G401 (cell line): ENCODE measurements at places on chromosomes 4 and X. TPM values are rescaled to one million over a fixed set of nuclear protein-coding genes. Genes with fewer than 3 reads are reported as not detected.

- peak; percentile 90 for DNase-seq
Observed at GRCh38 chrX:53290441-53291041, 9.2 kb upstream of the IQSEC2 start.

DNA sequence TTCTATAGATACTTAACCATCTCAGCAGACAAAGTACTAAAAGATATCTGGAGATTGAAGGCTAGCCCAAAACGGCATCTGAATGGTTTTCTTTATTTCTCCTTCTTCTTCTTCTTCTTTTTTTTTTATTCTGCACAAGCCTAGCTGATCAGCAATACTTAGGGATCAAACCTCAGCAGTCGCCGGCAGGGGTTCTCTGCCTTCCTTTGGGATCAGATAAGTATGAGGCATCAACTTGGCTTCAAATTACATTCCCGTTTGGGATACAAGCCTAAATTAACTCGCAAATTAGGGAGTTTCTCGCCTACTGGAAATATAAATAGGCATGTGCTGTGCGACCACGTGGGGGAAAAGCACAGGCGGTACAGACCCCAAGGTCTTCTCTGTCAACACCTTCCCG is 730 bp downstream of the CT55 start:
- no peak for DNase-seq

DNA sequence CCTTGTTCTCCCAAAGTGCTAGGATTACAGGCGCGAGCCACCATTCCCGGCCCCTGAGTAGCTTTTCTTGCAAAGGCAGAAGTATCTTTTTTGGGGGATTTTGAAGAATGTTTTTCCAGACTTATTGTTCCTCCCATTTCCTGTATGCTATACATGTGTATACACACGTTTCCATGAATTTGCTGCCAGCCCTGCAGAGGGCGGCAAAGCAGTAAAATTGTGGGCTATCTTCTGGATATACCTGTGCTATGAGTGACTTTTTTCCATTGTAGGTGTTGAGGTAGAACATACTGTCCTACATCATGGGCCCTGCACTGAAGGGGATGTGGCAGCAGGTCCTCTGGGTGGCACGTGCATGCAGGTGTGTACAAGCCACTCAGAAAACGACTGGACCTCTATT is 16.9 kb upstream of the MED28 start:
- no peak for DNase-seq

DNA sequence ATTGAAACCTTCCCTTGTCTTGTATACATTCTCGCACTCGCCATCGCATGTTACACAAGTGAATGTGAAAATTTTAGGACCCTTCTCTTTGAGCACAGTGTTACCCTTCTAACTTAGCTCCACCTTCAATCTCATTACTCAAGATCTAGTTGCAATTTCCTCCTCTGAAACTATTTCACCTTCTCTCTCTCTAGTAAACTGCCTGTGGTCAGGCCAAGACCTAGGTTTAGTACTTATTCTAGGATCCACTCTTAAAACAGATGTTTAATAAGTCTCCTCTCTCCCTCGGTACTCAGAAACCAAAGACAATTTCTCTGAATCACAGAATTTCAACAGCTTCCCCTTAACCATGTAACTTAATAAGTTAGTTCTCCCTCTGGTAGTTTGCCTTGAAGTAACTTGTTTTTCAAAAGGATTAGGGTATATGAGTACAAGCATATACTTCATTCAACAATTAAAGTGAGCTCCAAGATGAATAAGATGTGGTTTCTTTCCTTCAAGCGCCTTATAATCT is 156.0 kb downstream of the SH3KBP1 start:
- no peak for DNase-seq

DNA sequence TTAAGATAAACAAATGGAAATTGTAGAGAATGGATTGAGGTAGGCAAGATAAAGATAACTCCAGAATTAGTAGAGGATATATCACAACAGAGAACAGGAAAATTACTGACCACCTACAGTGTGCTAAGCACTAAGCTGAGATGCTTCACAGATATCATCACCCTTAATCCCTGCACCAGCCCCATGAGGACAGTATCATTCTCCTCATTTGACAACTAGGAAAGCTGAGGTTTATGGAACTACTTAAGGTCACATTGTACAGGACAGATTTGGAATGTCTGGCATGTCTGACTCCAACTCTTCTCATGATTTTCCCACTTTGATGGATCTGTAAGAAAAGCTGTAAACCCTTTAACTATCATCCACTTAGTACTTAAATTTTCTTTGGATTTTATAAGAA is 95.5 kb downstream of the CASK start:
- DNase-seq, result no peak

GRCh38 chr4:25813448-25814106 is 49.2 kb downstream of the SEL1L3 start:
- peak; percentile 94 for DNase-seq

- peak; percentile 12 for DNase-seq
Observed at GRCh38 chr4:107863850-107864371, 39.2 kb downstream of the SGMS2 start.

GRCh38 chr4:73675623-73676022 is 55.4 kb upstream of the RASSF6 start:
- no peak for DNase-seq

DNA sequence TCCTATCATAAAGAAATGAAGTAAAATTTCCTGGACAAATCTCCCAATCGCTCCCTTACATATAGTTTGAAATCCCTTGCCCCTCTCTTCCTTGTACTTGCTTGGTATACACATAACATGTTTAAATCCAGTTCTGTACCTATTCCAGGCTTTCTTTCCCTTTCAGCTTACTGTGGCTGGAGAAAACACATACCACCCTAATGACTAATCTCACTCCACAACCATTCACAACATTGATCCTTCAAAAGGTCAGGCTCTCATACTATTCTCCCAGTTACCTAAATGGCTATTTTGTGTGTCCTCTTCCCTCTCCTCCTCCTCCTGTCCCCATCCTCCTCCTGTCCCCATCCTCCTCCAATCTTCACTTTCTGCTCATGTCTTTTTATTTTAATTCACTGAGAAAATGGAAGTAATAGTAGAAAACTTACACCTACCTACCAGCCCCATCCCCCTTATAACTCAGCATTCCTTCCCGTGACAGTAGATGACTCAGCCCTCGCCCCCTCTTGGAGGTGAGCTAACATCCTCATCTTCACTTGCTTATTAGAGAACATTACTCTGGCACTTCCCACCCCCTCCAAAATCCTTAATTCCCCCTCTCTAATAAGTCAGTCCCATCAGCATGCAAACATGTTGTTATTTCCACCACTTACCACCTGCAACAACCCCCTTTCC is 77.5 kb downstream of the IL15 start:
- no peak for DNase-seq

FAM149A gene
- 1.7 and 4.3 TPM in 2 replicates for total RNA-seq

DDIT4L gene
- 0.27 TPM in 1 of 2 replicates, not detected in the other for total RNA-seq

GAGE12C gene
- not detected in 2 replicates for total RNA-seq

HMX1 gene
- total RNA-seq, result 0.80 TPM in 1 of 2 replicates, not detected in the other
